T-helper 2 cell treated with Interferon-gamma antibody and Interleukin-4, amounts not matched to agents 5 μg/mL and 100 μg/mL, for 36 hours (primary cell): ENCODE measurements at places on chromosomes 13 and 19.

GRCh38 chr19:41860419-41861115 is 512 bp downstream of the RPS19 start:
- no peak for DNase-seq

DNA sequence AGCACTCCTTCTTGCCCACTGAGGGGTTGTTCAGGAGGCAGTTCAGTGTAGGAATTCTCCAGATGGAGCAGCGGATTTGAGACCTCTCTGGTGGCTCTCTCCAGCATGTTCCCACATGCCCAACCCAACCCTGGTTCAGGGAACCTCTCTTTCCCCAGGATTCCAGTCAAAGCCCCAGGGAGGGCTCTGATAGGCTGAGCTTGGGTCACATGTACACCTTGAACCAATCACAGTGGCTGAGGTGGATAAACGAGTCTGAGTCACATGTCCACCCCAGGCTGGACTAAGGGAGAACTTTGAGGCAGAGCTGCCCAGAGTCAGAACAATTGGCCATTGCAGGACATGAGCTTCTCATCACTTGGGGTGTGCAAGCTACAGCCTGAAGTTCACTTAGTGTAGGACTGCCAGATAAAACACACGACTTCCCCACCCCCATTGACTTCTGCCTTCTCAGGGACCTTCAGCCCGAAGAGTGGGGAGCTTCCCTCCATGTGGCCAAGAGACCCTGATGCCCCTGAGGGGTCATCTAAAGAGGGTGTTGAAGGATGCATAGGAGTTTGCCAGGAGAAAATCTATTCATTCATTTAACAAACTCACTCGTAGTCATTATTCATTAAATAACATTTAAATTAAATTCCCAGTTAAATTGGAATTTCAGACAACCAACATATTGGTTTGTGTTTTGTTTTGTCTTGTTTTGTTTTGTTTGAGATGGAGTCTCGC is 4.0 kb upstream of the MAST3 start:
- no peak for DNase-seq

DNA sequence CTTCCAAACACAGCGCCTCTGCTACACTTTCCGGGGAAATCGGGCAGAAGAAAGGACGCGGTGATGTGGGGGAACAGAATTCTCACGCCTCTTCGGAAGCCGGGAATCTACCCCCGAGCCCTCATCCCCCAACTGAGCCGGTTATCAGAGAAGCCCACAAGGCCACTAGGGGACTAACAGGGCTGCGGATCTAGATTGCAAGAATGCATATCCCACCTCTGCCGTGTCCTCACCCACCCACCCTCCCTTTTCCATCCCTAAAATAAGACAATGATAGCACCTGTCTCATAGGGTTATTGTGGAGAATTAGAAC is 1.1 kb downstream of the IGFLR1 start:
- no peak for DNase-seq

DNA sequence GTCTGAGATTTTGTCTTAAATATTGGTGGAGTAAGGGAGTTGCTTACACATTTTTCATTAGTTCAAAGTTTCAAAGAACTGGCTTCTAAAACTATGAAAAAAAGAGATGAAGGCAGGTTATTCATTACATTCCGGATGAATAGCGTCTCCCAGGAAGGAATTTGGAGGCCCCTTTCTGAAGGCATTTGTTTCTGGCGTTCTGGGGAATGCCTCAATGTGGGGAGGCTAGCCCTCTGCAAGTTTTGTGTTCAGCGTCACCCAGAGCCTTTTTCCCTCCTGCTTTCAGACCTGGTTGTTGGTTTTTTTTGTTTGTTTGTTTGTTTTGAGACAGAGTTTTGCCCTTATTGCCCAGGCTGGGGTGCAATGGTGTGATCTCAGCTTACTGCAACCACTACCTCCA is 21.0 kb downstream of the FAM124A start:
- no peak for DNase-seq

DNA sequence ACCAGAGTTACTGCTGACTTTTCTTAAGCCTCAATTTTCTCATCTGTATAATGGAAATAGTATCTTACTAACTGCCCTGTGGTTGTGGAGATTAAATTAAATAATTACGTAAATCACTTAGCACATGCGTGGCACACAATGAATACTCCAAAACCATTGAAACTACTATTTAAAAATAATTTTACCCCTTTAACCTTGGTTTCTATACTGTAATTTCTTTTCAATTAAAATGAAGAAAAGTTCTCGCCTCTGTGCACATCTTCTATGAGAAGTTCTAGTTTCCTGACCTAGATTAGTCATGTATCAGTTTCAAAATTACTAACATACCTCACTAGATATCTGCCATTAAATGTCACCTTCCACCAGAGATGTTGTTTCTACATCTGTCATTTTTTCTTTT is 5.7 kb downstream of the SLITRK1 start:
- DNase-seq = no peak
